ENCODE measurements at places on chromosomes 3 and 15. TPM values are rescaled to one million over a fixed set of nuclear protein-coding genes. Genes with fewer than 3 reads are reported as not detected.
A peak's percentile ranks its signal among the peaks of the same experiment; 100 is the strongest.

DNA sequence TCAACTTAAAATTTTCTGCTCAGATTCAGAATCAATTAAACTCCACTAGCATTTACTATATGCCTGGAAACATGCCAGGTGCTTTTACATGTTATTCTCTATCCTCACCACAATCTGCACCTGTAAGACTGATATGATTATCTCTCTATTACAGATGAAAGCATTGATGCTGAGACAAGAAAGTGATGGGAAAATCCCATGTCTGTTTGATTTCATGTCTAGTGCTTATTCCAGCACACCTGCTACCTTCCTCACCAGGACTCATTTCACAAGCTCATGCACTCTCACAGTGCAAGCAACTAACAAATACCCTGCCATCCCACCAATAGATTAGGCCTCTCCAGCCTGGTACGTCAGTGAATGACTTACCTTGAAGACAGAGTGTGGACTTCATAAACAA is 25.0 kb upstream of the BCL6 start:
- DNase-seq = peak; percentile 37

GRCh38 chr15:92886042-92886537 is 14.0 kb upstream of the CHD2 start:
- DNase-seq = no peak

DNA sequence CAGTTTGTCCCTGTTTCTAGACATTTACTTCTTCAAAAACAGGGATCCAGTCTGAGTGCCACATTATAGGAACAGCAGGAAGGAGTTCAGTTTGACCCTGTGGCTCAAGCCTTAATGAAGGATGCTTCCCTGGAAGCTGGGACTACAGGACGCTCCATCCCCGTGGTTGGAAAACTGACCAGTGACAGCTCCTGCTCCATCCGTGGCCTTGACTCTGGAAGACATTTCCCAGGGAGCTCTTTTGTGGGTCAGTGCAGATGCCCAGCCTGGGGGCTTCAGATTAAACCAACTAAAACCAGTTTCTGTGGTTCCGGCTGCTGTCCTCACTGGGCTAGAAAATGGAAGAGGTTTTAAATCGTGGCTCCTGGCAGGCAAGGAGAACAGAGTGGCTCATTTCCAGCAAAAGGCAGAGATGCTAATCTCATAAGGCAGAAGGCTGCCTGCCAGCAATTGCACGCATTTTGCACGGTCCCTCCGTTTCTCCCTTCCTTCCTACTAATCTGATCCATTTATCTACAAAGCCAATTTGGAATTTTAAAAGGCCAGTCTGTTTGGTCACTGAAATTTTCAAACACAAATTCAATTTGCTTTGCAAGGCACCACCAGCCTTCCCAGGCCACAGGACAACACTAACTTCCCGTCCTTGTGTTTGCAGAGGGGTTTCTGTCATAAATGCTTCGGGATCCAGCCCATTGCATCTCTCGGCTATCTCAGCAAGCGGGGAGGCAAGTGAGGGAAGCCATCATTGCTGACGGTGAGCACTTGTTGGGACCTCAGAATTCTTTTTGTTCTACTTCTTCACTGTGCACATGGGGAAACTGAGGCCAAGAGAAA is 6.2 kb upstream of the SSUH2 start:
- no peak for DNase-seq

DNA sequence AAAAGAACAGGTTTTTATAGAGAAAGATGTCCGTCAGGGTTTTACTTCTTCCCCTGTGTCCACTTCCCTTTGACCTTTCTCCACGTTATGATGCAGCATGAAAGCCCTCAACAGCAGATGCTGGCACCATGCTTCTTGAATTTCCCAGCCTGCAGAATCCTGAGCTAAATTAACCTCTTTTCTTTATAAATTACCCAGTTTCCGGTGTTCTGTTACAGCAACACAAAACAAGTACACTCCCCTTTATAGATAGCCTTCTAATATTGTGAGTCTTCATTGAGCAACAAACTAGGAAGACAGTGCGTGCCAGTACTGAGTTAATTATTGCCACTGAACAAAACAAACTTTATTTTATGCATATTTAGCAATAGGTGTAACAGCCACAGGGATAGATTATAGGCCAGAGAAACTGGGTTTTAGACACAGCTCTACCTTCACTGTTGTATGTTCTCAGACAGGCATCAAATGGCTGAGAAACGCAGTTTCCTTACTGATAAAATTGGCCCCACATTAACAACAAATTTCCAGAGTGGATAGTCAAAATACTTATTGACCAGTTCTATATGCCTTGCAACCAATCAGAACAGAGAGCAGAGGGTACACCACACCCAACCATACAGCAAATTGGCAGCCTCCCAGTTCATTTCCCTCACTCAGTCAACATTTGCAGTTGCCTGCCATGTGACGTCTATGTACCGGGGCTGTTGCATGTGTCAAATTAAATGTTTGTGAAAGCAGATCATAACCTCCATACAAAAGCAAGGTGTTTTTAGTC is 14.4 kb upstream of the TBL1XR1 start:
- no peak for DNase-seq

GRCh38 chr15:37028625-37029296 is 71.6 kb downstream of the MEIS2 start:
- DNase-seq = no peak

DNA sequence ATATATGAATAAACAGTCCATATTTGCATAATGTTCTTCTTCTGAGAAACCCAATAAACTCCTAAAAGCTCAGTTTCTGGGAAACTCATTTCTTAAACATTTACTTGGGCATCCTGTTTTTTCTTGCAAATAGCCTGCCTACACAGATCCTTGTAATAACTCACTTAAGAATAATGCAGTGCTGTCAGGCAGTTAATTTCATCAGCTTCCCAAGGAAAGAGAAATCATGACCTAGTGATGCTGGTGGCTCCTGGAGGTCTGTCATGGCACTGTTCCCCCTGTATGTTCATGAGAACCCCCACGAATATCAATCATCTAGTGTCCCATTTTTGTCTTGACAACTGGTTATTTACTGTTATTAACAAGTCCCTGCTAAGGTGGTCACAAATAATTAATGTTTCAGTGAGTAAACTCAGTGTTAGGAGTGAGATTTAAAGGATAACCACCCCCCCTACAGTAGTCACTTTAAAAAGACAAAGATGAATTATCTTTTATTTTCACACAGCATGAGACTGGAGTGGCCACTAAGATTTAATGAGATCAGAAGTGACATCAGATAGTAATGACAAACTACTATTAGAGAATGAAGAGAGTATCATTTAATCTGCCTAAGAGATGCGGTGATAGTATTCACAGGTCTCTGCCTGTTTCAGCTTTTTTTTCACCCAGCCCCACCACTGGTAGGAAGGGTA is 279.5 kb upstream of the NECTIN3 start:
- no peak for DNase-seq

DNA sequence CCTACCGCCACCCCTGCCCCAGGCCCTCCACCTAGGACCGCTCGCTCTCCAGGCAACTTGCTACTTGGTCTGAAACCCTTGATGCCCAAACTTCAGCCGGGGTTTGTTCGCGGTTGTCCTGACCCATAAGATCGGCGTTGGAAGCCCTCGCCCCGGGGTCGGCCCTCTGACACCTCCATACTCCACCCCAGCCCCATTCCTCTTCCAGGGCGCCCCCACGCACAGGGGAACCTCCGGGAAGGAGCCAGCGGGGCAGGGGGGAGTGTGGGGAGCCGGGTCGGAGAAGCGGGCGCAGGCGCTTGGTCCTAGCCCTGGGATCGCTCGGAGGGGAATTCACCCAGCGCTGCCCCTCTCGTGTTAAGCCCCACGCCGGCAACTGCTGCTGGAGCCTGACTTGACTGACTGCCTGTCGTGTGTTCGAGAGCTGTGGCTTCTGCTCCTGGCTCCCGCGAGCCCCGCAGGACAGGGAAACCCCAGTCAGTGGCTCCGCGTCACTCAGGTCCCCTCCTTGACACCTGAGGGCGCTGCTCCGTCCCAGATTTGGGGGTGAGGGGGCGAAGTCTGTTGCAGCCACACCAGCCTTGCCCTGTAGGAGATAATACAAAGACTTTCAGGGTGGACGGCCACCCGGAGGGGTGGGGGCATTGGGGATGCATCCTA is 675 bp downstream of the RYR3 start:
- no peak for DNase-seq

- DNase-seq = no peak
Measured at GRCh38 chr15:43132830-43133429, 456 bp upstream of the TMEM62 start.

The XCR1 gene
- total RNA-seq = not detected

The TJP1 gene
- 0.16 TPM for total RNA-seq

Data from activated T-cell treated with anti-CD3 and anti-CD28 coated beads, Interleukin-2, amount 50 U/mL, for 72 hours (primary cell).